ENCODE measurements at places on chromosomes 12 and 14.

GRCh38 chr14:23321572-23322547 is 603 bp downstream of the PABPN1 start:
- DNase-seq, result peak; percentile 38

- no peak for DNase-seq
Observed at GRCh38 chr12:77813558-77813957, 17.1 kb upstream of the NAV3 start.

DNA sequence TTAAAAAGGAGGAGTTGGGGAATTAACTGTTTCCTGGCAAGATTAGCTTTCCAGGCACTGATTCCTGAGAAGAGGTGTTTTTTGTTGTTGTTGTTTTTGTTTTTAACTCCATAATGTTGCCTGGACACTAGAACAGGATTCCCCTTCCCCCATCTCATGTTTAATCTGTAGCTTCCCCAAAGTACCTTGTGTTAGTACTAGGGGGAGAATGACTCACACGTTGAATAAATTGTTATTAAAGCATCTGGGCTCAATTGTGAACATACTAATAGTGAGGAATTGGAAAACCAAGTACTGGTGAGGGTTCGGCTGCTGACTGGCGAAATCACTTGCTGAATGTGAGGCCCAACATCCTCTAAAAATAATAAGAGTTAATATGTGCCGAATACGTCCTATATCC is 1.3 kb upstream of the GNG2 start:
- no peak for DNase-seq

- DNase-seq, result no peak
Observed at GRCh38 chr12:100826323-100826722, 31.7 kb downstream of the ANO4 start.

- no peak for DNase-seq
Observed at GRCh38 chr12:128820723-128821432, 2.9 kb downstream of the SLC15A4 start.

GRCh38 chr12:72110937-72111650 is 161.1 kb upstream of the TRHDE start:
- no peak for DNase-seq

DNA sequence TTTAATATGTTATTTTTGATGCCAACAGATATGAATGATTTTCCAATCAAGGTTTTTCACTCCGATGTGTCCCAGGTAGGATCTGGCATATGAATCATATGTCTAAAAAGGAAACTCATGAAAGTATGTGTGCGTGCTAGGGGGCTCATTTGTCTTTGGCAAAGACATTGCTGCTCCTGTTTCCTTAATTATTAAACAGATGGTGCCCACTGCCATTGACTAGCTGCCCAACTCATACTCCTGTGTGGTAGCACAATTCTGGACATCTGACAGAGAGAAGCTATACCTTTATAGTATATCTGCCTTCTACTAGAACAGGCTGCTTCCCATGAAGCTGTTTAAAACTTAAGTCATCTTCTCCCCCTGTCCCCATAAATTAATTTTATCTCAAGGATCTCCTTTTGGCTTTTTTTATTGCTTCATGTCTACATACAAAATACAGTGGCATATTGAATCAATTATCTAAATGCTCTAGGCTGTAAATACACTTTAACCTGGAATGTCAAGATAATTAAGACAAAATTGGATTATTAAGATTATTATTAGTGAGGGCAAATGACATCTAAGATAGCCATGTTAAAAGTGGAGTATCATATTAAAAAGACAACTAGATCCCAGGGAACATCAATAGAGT is 1.4 kb upstream of the PDE3A start:
- no peak for DNase-seq

- DNase-seq, result no peak
Observed at GRCh38 chr14:71712478-71712877, 219.8 kb upstream of the RGS6 start.

DNA sequence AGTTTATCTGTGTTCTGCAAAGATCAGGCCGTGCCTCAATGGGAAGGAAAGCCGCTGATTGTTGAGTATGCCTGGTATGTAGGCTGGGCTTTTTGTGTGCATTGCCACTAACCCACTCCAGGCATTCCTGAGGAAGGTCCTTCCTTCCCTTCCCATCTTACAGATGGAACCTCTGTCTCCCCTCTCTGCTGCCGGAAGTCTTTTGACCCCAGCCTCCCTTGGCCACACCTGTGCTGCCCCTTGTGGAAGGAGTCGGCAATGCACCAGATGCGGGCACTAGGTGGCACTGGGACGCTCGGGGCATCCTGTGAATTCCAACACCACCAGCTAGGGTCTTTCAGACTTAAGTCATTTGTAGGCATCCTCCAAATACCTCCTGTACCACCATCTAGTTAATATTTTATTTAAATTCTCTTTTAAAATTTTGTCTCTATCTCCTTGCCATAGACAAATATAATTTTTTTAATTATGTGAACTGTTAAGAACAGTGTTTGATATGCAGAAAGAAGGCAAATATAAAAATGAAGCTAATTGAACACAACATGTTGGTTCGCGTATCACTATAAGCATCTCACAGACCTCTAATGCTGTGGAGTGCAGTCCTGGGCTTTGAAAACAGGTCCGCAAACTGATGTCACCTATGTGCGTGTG is 99.6 kb downstream of the RIN3 start:
- peak; percentile 77 for DNase-seq

DNA sequence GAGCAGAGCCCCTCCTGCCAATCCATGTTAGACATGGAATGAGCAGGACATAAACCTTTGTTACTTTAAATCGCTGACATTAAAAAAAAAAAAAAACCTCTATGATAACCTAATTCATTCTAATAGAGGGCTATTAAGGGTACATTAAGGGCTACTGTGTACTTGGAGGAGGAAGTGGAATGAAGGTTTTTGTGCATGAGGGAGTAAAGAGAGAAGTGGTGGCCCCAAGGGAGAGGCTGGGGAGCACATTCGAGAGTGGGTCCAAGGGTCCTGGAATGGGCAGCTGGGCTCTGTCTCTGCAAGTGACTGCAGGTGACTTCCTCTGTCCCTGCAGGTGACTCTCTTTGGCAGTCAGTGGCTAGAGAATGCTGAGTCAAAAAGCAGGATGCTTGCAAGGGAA is 32.1 kb upstream of the PTGDR start:
- no peak for DNase-seq

- no peak for DNase-seq
Observed at GRCh38 chr14:51228890-51229289, 11.2 kb upstream of the TMX1 start.

DNA sequence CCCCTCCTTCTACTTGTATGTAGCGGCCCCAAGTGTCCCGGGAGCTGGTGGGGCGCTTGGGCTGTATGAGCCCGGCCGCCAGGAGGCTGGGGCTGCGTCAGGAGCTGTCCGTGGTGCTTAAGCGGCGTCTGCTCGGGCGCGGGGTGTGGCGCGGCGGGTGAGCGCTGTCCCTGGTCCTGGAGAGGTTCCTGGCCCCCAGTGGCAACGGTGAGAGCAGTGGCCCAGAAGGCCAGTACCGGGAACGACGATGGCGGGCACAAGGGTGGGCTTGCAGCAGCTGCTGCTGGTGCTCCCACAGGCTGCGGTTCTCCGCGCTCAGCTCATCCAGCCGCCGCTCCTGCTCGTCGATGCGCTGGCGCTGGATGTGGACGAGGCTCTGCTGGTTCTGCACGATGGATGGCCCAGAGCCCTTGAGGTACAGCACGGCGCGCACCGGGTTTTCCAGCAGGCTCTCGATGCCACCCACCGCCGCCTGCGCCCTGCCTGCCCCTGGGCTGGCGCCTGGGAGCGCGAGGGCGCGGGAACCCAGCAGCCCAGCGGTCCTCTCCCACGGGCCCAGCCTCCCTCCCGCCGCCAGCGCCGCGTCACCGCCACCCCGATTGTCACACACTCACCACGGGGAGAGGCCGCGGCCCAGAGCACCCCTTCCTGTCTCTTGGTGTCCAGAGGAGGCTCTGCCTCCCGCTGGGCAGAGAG is 41.9 kb upstream of the FKBP4 start:
- peak; percentile 85 for DNase-seq

DNA sequence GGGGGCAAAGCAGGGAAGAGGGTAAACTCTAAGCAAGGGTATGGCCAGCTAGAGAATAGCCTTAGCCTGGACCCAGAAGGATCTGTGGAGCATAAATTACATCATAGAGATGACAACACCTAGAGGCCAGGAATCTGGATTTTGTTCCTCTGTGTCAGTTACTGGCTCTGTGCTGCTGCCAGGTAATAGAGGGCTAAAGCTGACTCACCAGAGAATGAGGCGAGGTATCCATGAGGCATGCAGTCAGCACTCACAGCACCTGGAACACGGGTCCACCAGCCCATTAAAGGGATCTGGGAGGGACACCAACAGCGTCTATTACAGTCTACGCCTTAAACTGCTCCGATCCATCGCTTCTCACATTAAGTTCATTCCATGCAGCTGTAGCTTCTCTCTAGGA is 74.9 kb upstream of the CMKLR1 start:
- DNase-seq, result no peak

DNA sequence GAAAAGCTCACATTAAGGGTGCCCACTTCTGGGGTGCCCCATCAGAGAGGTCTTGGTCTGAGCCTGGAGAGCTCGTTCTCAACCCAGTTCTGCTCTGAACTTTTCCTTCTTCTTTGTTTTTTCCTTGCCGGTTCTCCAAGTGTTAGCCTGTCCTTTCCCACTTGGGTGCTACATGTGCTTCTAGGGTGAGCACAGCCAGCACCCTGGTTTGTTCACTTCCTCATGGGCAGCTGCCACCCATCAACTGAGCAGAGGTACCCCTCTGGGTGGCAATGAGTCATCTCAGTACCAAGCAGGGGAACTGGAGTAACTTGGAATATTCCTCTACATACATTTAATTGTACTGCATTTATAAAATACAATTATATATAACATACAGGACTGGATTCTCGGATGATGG is 3.9 kb upstream of the SYNE3 start:
- DNase-seq, result no peak

GRCh38 chr12:62400135-62400534 is 66.5 kb upstream of the MON2 start:
- DNase-seq, result no peak

- DNase-seq, result no peak
Observed at GRCh38 chr14:71487941-71488340, 444.3 kb upstream of the RGS6 start.

GRCh38 chr12:6716874-6717437 is 6.9 kb upstream of the COPS7A start:
- DNase-seq, result no peak

DNA sequence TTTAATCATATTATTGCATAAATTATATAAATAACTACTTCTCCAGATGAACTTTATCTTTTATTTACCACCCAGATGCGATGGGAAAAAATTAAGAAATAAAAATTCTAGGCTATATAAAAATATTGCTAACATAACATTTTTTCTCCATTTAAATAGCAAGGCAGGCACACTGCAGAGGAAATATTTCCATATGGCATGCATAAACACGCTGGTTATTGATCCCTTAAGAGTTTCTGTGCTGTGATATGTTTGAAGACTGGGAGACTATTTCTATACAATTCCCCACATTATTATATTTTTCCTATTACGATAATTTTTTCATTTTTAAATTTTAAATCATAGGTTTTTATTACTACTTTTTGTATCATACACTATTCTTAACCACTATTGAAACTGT is 131.5 kb downstream of the C12orf50 start:
- no peak for DNase-seq

DNA sequence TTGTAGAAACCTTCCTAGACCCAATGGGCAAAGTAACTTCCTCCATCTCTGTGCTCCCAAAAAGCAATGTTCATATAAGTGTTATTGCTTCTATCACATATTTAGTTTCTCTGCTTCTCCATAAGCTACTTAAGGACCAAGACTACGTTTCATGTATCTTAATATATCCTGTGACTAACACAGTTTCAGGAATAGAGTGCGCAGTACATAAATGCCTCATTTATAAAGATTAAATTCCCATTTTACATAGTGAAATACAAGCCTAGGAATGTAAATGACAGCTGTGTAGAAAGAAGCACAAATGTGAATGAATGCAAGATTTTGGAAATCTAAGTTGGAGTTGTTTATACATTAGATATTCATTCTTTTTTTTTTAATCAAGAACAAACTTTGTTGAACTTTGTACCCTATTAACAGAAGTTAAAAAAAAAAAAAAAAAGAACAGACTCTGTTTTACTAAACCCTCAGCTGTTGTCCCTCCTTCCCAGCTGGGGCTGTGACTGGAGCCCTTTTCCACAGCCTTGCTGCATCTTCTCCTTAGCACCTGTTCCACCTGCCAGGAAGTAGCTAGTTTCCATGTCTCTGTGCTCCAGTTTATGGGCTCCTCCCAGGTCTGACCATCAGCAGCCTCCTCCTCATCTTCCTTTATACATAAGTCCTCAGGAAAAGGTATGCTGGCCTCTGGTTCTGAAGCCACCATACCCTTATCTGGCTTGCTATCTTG is 7.0 kb upstream of the METTL17 start:
- DNase-seq, result no peak

DNA sequence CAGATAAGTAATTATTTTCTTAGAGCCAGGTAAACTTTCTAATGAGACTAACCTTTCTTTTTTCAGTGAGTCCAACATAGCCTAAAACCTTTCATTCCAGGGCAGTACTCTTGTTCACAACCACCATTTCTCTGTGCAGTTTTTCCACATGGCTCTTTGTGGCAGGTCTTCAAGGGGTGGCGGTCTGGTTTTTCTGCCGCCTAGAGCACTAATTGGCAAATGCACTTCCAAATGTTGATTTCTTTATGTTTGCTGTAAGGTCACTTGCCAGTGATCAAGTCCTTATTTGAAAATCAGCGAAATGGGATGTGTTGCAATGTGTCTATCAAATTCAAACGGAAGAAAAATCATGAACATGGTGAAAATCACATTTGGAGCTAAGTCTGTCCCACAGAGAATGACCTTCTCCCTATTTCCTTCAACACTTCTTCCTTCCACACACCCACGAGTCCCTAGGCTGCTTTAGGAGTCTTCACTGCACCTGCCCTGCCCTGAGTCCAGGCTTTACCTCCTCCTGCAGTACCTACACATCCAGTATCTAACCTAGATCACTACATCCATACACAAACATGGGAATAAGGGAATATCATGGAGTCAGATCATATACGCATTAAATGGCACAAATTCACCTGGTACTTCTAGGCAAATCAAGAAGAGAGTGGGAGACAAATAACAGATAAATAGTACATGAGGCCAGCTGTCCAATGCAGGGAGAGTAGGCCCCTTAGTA is 1.9 kb downstream of the SRGAP1 start:
- DNase-seq, result no peak

- DNase-seq, result no peak
Observed at GRCh38 chr12:87796961-87797516, 232.2 kb downstream of the C12orf50 start.

GRCh38 chr12:11577658-11578260 is 71.7 kb upstream of the ETV6 start:
- no peak for DNase-seq

- DNase-seq, result no peak
Observed at GRCh38 chr14:50813544-50813863, 17.5 kb downstream of the NIN start.

- DNase-seq, result no peak
Observed at GRCh38 chr12:120825337-120825736, 78.8 kb downstream of the SPPL3 start.

GRCh38 chr14:83096092-83096491 is 1562.4 kb upstream of the SEL1L start:
- DNase-seq, result no peak

Measured in stimulated activated effector memory CD8-positive, alpha-beta T cell treated with anti-CD3 and anti-CD28 coated beads, Interleukin-12 subunit alpha, Interleukin-12 subunit beta, amount 100 ng/mL, for 72 hours (primary cell).